ENCODE measurements at places on chromosomes 16 and 17.

- DNase-seq, result no peak
Observed at GRCh38 chr17:77403854-77404253, 263.1 kb downstream of the SEC14L1 start.

DNA sequence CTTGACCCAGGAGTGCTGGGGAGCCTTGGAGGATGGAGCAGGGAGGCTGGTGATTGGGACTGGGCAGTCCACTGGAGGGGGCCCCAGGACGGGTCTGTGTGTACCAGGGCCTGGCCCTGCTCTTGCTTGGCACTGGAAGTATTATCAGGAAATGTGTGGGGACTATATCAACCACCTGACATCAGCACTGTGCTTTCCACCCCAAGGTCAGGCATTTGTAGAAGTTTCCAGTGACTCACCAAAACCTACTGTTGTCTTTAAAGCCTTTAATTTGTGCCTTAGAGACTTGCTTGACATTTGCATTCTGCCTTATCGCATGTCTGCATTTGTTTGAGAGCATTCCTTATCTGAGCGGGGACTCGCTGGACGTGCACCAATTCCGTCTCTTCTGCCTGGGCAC, 323.1 kb downstream of the FOXL1 start:
- DNase-seq, result no peak

DNA sequence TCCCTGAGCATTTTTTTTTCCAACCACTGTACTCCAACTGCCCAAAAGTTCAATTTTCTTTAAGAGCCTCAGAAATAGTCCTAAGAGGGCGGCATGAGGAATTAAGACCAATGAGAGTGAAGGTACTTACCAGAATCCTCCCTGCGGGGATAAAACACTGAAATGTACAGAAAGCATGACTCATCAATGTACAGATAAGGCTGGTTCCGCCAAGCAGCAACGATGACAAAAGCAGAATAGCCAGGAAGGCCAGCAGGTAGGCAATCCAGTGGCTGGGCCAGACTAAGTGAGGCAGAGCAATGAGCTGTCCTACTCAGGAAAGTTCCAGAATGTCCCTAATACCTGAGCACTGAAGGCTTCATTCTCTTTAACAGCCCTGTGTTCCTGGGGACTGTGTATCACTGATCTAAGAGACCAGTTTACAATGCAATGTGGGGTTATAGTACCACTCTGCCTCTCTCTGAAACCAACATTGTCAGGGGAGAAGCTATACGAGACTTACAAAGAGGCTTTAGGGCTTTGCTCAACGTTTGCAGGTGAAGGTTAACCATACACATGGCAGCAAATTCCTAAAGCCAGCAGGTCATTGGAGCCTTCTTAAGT, 11.0 kb upstream of the GPR139 start:
- no peak for DNase-seq

GRCh38 chr17:63196772-63197335, 230.8 kb downstream of the TANC2 start:
- no peak for DNase-seq

- no peak for DNase-seq
Observed at GRCh38 chr17:38617967-38618760, 12.4 kb upstream of the SRCIN1 start.

DNA sequence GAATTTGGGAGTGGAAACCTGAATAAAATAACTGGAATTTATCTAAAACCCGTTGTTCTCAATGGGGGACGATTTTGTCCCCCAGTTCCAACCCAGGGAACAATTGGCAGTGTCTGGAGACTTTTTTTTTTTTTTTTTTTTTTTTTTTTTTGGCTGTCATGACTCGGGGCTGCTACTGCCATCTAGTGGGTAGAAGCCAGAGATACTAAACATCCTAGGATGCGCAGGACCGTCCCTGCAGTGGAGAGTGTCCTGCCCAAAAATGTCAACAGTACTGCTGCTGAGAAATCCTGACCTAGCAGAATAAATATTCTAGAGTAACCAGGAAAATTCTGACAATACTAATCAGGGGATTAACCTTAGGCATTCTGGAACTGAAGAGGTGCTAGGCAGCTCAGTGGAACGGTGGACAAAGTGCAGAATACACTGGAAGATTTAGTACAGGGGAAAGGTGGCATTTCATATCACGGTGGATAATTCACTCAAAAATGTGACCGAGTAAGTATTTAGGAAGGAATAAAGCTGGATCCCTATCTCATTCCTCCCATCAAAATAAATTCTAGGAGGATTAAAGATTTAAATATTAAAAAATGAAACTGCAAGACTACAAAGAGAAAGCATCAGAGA, 107.6 kb downstream of the SPECC1 start:
- peak; percentile 55 for DNase-seq

DNA sequence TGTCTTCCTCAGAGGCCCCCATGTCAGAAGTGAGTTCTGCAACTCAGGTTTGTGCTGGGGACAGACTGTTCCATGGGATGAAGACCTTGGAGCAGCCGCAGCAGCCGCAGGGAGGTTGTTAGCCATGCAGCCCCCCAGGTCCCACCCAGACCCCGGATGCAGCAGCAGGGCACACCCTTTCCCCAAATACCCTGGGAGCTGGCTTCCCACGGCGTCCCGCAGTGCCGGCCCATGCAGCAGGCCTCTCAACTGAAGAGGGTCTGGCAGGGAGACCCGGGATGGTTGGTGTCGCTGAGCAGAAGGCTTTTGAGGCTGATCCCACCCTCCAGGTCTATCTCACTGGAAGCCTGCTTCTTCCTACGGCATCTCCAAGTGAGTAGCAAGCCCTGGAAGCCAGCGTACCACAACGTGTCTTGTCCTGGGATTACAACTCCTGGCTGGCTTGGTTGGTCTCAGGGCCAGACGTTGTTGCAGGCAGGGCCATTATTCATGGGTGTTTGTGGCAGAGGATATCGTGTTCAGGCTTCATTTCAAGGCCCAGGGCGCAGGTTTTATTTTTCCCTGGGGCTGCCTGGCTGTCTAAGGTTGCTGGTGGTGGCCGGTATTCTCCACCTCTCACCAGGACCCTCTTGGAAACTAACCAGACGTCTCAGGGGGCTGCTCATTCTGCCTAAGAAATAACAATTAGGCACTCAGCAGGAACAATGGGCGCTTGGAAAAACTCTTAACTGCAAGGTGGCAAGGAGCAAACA, 223.2 kb downstream of the C16orf95 start:
- no peak for DNase-seq
